Activated naive CD4-positive, alpha-beta T cell treated with anti-CD3 and anti-CD28 coated beads, Interleukin-2, amount 50 U/mL, for 16 hours (primary cell): ENCODE measurements at places on chromosomes 7 and 10.

GRCh38 chr10:100008708-100009282 is 952 bp downstream of the DNMBP start:
- DNase-seq: no peak

- DNase-seq: no peak
These were observed 4.9 kb downstream of the PRTFDC1 start for GRCh38 chr10:24947304-24948097.

DNA sequence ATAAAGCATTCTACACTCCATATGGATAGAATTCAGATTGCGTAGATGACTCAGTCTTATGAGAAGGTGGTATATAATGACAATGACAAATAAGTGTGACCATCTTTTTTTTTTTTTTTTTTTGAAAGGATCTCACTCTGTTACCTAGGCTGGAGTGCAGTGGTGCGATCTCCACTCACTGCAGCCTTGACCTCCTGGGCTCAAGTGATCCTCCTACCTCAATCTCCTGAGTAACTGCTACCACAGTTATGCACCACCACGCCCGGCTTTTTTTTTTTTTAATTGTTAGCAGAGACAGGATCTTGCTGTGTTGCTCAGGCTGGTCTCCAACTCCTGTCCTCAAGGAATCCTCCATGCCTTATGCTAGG is 43.2 kb upstream of the NRP1 start:
- DNase-seq: no peak

- no peak for DNase-seq
These were observed 20.4 kb upstream of the HIPK2 start for GRCh38 chr7:139798221-139798620.

DNA sequence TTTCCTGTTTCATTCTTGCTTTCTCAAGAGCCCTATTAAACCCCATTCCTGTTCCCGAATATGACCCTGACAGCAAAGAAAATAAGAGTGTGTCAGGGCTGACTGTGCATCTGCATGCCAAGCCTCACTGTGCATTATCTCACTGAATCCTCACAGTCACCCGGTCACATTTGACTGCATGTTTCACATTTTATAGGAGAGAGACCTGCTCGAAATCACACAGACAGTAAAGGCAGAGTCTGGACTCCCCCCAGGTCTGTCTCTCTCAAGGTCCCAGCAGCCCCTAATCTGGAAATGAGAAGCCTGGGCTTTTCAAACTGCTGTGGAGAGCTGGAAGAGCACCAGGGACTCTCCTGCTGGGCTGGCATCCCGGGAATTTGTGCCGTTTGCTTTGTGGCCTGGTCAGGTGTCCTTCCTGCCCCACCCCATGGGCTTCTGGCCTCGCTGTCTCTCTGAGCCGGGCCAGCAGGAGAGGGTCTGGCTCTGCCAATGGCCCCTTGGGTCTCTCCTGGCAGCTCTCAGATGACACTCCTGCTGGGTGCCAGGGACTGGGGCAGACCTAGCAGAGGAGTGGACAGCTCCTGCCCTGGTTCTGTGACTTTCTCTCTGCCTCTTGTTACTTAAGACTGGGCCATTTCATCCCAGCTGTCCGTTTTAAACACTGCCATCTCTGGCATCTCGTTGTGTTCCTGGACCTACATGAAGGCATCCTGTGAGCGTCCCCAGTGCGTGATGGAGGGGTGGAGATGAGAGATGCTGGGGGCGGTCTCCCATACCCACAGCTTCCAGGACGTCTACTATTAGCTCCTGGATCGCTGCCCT is 173.6 kb downstream of the ARHGAP12 start:
- no peak for DNase-seq

GRCh38 chr10:103193820-103194529 is 903 bp upstream of the NT5C2 start:
- no peak for DNase-seq

DNA sequence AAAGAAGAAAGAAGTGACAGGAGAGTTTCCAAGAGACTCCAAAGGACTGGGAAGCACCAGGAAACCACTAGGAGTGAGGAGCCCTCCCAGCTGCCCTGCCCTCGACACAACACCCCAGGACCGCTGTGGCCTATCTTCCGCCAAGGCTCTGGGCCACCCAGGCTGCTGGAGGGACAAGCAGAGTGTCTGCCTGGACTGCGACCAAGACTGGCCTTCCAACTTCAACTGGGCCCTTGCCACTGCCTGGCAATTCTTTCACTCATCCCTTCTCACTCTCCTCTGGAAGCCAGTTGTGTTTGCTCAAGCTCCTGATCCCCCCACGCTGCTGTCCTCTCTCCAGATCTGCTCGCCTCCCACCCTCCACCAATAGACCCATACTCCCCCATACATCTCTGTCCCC is 10.2 kb downstream of the KIAA1549 start:
- DNase-seq: no peak

DNA sequence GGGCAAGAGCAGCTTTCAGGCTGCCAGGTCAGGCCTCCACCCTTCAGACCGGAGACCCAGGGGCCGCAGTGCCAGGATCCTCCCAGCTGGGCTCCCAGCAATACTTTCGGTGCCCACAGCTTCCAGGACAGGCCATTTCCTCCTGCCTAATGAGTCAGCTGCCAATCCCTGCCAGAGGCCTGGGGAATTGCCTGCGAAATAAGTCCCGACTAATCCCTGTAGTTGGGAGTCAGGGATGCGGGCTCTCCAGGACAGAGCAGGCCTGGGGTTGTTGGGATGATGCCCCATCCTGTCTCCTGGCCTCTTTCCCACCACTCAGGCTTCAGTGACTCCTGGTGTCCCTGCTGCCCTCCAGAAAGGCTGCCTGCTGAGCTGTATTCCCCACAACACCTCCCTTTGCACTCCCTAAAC is 143.5 kb upstream of the UNC5B start:
- DNase-seq: no peak

DNA sequence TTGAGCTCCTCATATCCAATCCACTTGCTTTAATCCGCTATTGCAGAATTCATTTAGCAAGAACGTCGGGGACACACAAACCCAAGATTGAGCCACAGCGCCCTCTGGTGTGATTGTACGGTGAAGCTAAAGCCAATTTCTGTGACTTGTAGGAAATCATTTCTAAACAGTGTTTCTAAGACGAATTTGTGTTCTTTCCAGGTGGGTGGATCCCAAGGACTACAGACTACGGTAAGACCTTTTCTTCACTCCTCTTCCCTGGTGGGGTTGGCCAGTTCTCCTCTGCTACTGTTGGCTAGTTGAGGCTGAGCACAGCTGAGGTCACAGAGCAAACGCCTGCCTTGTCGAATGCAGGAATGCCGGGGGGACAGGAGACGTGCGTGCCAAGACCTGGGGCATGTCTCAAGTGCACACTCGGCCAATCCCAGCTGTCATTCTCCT is 5.2 kb downstream of the DMBT1 start:
- peak; percentile 64 for DNase-seq

DNA sequence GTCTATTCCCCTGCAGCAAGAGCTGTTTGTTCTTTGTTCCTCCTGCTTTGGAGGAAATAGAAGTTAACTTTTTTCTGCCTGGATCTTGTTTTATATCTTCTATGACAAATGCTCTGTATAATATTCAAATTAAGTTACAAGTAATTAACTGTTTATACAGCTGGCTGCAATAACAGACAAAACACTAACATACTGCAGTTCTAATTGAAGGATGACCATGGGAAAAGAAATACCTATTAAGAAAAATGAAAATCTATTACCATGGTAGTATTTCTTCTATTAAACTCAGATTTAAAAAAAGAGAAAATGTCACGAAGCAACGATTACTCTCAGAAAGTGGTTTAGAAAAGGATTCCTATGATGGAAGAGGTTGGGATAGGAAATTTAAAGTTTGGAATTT is 213.8 kb upstream of the PLXNA4 start:
- DNase-seq: no peak

DNA sequence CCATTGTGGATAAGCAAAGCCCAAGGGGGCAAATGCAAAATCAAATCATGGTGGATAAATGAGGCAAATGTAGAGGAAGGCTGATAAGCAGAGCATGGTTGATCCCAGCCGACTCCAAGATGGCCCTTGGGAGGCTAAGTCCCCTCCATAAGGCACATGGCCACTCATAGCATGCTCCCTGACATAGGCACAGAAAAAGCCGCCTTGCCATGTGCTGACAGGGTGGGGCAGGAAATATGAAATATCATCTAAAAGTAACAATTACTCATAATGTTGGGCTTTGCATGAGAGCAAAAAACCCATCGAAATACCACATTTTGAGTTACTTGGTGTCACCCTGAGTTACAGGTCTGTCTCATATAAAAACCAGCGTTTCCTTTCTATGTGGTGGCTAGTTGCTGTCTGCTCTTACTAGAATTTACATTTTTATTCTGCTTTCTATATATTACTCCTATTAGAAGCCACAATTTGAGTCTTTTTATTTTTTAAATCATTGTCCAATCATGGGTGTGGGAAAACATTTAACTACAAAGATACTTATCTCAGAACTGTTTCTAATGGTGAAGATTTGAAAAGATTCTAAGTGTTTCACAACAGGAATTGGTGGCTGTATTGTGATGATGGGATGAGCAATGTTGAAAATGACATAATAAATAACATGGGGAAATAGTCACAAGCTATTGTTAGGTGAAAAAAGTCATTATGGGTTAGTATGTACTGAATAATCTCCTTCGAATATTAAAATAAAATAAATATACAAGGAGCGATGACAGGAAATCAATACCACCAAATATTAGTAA is 102.7 kb downstream of the CUBN start:
- DNase-seq: peak; percentile 70

- no peak for DNase-seq
These were observed 14.0 kb downstream of the SCRN1 start for GRCh38 chr7:29975561-29975960.

- DNase-seq: no peak
These were observed 17.3 kb downstream of the GNA12 start for GRCh38 chr7:2826771-2827170.

DNA sequence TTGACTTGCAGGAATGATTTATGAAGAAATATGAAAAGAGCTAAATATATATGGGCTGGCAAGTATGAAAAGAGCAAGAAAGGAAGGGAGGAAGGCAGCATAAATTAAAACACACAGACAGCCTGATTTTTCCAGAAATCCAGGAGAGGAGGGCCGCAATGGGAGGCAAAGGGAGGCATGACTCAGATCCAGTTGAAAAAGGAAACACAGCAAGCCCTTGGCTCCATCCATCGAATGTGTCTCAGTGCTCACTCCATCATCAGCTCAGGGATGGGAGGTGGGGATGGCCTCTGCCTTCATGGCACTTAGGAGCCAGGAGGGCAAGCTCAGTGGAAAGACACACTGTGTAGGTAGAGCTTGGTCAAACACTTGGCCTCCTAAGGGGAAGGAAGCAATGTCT is 75.7 kb upstream of the PDZD8 start:
- DNase-seq: no peak

DNA sequence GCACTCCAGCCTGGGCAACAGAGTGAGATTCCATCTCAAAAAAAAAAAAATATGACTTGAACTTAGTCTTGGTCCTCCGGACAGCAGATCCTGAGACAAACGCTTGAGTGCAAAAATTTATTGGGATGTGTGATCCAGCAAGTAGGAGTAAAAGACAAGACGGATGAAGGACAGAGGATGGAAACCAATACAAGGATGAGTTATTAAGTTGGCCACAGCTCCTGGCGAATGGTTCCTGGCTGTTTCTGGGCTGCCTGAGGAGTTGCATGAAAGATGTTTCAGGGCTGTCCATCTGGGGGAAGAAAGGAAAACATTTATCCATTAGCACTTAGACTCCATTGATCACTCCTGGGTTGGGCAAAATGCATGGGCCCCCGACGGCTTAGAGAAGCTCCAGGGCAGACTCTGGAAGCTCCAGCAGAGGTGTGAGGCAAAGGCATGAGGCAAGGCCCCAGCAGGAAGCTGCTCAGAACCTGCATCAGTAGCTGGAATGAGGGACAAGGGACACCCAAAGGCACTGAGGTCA is 98.3 kb upstream of the ZNF438 start:
- DNase-seq: no peak

GRCh38 chr10:129809841-129810240 is 154.2 kb downstream of the EBF3 start:
- DNase-seq: no peak

- DNase-seq: no peak
These were observed 83.1 kb downstream of the CHN2 start for GRCh38 chr7:29277436-29278215.

DNA sequence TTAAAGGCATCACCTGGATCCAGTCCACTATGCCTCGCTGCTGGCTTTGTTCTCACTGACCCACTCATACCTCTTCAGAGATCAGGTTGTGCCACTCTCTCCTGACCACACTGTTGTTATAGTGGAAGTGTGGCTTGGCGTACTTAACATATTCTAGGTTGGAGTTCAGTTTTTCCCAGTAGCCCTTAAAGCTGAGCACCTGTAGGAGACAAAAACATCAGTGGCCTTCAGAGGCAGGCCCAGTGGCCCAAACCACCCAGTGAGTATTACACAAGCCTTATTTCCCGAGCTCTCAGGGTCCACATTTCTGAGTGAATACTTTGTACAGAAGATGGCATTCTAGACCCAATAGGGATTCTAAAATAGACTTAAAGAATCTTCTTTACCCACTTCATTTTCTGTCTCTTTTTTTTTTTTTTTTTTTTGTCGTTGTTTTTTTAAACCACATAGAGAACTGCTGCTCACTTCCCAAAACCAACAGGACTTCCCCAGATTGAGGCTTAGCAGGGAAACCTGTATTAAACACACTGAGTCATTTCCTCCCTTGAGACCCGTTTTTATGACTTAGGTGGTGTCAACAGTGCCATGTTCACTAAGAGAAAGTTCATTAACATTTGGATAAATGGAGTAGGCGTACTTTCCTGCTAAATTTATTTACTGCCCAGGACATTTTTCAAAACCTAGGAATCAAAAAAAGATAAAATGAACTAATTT is 85.8 kb downstream of the GSAP start:
- DNase-seq: no peak

GRCh38 chr10:8418631-8419030 is 364.1 kb downstream of the GATA3 start:
- DNase-seq: no peak

- DNase-seq: no peak
These were observed 3.3 kb upstream of the SMO start for GRCh38 chr7:129184981-129185670.

GRCh38 chr7:84228526-84228925 is 33.9 kb upstream of the SEMA3A start:
- DNase-seq: no peak

DNA sequence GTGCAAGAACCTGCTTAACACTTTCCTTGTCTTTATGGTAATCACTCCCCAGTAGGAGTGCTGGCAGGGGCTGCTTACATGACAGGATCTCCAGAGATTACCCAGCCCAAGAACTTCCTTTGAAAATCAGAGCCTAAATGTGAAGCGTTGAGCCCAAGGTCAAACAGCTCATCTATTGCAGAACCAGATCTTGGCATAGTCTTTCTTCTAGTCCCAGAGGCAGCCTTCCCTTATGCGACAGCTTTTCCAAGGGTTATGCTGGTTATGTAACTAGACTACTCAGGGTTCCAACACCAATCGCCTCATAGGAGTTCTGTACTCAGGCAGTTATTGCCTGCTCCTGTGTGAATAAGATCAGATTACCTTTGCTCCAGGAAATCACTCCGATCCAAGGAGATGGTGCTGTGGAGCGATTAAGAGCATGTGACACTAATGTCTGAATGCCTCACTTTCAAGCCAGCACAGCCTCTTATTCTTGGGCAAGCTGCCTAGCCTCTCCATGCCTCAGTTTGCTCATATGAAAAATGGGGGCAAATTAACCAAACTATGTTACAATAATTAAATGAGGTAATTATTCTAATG is 8.4 kb upstream of the LGI1 start:
- no peak for DNase-seq
